Stimulated activated CD4-positive, alpha-beta T cell treated with anti-CD3 and anti-CD28 coated beads, Interleukin-4, amount 100 ng/mL, for 48 hours (primary cell): ENCODE measurements at places on chromosomes 2 and 18.

DNA sequence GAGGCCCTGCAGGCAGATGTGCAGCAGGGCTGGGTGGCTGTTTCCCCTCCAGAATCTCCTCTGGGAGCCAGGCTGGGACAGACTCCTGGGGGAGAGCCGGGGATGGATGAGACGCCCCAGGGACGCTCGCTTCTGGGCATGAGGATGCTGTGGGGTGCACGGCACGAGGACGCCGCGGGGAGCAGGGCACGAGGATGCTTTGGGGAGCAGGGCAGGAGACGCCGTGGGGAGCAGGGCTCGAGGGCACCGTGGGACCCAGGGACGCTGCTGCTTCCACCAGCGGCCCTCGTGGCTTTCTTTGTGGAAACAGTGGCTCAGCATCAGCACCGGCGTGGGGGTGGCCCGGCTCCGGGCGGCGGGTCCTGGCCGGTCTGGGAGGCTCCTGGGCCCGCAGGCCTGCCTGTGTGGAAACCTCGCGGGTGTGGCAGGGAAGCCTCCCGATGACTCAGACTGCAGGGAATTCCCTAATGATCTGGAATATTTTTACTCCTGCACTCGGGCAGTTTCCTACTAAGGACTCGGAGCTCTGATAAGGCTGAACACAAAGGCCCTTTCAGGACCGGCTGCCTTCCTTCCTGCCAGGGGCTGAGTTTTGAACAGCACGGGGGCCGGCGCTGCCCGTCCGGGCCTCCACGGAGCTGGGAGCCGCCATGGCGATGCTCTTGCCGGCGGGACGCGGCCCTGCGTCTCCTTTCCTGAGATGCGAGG, 62.6 kb downstream of the NFATC1 start:
- DNase-seq, result no peak

- DNase-seq, result no peak
These were observed 6.7 kb upstream of the ACAA2 start for GRCh38 chr18:49819823-49820671.

DNA sequence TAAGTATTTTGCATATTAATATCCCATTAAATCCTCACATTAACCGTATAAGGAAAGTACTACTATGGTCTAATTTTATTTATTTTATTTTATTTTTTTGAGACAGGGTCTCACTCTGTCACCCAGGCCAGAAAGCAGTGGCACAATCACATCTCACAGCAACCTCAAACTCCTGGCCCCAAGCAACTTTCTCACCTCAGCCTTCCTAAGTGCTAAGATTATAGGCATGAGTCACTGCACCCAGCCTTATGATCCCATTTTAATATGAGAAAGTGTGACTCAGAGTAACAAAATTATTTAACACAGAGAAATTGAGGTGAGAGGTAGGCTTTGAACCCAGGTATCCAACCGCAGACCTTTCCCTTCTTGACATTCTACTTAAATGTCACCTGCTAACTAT, 330.0 kb upstream of the POU3F3 start:
- DNase-seq, result no peak

GRCh38 chr2:219308142-219309101, 779 bp downstream of the PTPRN start:
- DNase-seq, result peak; percentile 69

DNA sequence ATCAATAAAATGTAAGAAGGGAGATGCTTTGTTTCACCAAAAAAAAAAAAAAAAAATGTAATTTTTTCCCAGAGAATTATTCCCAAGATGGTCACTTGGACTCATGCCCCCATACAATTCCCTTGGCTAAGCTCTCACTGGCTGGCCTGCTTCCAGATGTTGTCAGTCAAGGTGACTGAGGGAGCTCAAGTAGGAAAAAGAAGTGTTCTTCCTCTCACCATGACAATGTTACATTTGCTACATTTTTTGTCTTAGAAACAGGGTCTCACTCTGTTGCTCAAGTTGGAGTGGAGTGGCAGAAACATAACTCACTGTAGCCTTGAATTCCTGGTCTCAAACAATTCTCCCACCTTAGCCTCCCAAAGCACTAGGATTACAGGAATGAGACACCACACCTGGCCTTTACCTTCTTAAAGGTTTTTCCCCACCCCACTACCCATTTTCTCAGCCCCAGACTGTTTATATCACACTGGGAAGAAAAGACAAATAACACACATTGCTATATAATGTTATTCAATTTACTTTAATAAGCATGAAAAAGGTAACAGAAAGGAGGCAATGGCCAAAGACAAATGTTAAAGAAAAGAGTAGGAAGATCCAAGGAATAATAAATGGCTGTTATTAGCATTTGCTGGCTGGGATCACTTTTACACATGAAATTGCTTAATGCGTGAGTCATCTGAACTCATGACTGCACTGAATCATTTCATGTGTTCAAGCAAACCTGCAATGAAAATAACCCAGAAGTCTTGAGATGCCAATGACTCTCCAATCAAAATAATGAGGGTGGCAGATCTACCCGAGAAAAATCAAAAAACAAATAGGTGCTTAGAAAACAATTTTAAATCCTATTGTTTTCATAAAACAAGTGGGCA, 45.2 kb downstream of the ACVR1 start:
- DNase-seq, result no peak

- DNase-seq, result no peak
These were observed 111.5 kb downstream of the MAPK4 start for GRCh38 chr18:50671376-50671775.

- DNase-seq, result no peak
These were observed 3.0 kb downstream of the DPP4 start for GRCh38 chr2:162071001-162071400.

- no peak for DNase-seq
These were observed 144.7 kb upstream of the CREB1 start for GRCh38 chr2:207385076-207385475.
